Hepatocyte (in vitro differentiated cells): ENCODE measurements at places on chromosomes 1 and 21. TPM values are rescaled to one million over a fixed set of nuclear protein-coding genes. Genes with fewer than 3 reads are reported as not detected.

The KRTAP7-1 gene
- total RNA-seq, result not detected in 2 replicates

The PPIAL4G gene
- total RNA-seq, result 0.07 TPM in 1 of 2 replicates, not detected in the other

The RNU1-3 gene
- under 0.01 TPM in 2 replicates for total RNA-seq

The PCSK9 gene
- 20.3 and 23.5 TPM in 2 replicates for total RNA-seq

DNA sequence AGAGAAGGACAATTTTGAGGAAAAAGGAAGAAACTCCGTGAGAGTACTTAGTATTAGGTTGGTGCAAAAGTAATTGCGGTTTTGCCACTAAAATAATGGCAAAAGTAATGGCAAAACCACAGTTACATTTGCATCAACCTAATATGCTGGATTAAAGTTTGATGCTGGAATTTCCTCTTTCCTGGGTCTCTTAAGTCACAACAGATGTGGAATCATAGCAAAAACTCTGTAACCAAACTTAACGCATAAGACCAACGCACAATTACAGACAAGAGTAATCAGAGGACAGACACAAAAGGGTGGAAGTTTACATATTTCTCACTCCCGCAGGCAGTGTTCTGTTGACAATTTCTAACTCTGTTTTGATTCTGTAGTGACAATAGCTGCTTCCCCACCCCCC is 182.4 kb downstream of the BACH1 start:
- no peaks in the 10 kb centered on the region for H3K36me3 ChIP-seq
- no peak overlapping the region for H3K4me3 ChIP-seq
- H3K27ac ChIP-seq, result no peak overlapping the region

- peaks cover 10% of the 10 kb centered on the region for H3K4me1 ChIP-seq
- no peaks in the 10 kb centered on the region for H3K27me3 ChIP-seq
- no peak overlapping the region for H3K4me3 ChIP-seq
- H3K36me3 ChIP-seq, result no peaks in the 10 kb centered on the region
- H3K27ac ChIP-seq, result peak overlapping the region; percentile 1
- peak; percentile 42 for DNase-seq
These were observed 48.7 kb downstream of the SPAG17 start for GRCh38 chr1:118136187-118136941.

DNA sequence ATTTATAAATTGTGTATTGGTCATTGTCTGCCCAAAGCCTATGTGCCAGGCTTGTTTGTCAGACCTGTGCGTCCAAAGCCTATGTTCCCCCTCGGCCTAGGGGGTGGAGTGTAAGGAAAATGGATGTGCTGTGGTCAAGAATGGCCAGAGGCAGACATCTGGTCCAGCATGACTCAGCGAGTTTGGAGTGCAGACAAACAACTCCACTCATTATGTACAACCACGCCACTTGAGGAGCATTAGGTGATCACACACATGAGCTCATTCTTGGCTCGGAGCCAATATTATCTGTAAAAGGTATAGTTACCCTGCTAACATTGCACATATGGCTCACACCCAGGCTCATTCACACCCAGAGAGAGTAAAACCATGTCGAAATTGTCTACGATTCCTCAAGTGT is 1047.6 kb upstream of the ADGRL4 start:
- H3K36me3 ChIP-seq, result no peaks in the 10 kb centered on the region
- no peak overlapping the region for H3K27ac ChIP-seq
- no peaks in the 10 kb centered on the region for H3K27me3 ChIP-seq
- no peaks in the 10 kb centered on the region for H3K4me1 ChIP-seq
- no peak overlapping the region for H3K4me3 ChIP-seq
- peak; percentile 71 for DNase-seq

GRCh38 chr21:39952265-39952664 is 85.0 kb downstream of the PCP4 start:
- DNase-seq, result no peak
- H3K27me3 ChIP-seq, result peaks cover 5% of the 10 kb centered on the region
- H3K27ac ChIP-seq, result no peak overlapping the region
- H3K4me3 ChIP-seq, result no peak overlapping the region

- no peaks in the 10 kb centered on the region for H3K36me3 ChIP-seq
- peak; percentile 66 for DNase-seq
- H3K27me3 ChIP-seq, result no peaks in the 10 kb centered on the region
- H3K27ac ChIP-seq, result no peak overlapping the region
These were observed 68.3 kb upstream of the TARDBP start for GRCh38 chr1:10943991-10944730.

GRCh38 chr1:35533586-35533985 is 23.6 kb downstream of the KIAA0319L start:
- peaks cover 8% of the 10 kb centered on the region for H3K36me3 ChIP-seq
- H3K4me3 ChIP-seq, result no peak overlapping the region
- no peaks in the 10 kb centered on the region for H3K27me3 ChIP-seq
- no peaks in the 10 kb centered on the region for H3K4me1 ChIP-seq
- no peak overlapping the region for H3K27ac ChIP-seq
- no peak for DNase-seq

DNA sequence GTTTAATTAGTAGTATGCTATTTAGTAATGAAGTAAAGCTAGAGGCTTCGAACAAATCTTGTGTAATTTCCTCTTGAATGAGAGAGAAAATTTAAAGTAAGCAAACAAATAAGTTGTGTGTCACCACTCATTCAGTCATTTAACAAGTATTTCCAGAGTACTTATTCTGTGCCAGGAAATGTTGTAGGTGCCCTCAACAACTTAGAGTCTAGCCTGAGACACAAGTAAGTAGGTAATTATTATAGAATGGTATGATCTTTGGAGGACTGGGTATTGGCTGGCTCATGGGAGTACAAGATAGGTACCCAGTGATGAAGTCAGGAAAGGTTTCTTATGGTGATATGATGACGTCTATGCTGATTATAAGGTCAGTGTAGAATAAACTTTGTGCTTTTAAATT is 17.4 kb upstream of the METTL18 start:
- H3K4me3 ChIP-seq, result no peak overlapping the region
- no peaks in the 10 kb centered on the region for H3K27me3 ChIP-seq
- no peak overlapping the region for H3K27ac ChIP-seq
- no peaks in the 10 kb centered on the region for H3K36me3 ChIP-seq
- DNase-seq, result no peak
- no peaks in the 10 kb centered on the region for H3K4me1 ChIP-seq

- H3K36me3 ChIP-seq, result no peaks in the 10 kb centered on the region
- H3K27ac ChIP-seq, result no peak overlapping the region
- no peak overlapping the region for H3K4me3 ChIP-seq
- no peaks in the 10 kb centered on the region for H3K27me3 ChIP-seq
- DNase-seq, result no peak
- H3K4me1 ChIP-seq, result no peaks in the 10 kb centered on the region
These were observed 26.0 kb downstream of the SERBP1 start for GRCh38 chr1:67404212-67404620.

GRCh38 chr1:225965231-225965630 is 24.2 kb upstream of the LEFTY2 start:
- no peak overlapping the region for H3K4me3 ChIP-seq
- H3K27me3 ChIP-seq, result peaks cover 8% of the 10 kb centered on the region
- no peak for DNase-seq
- no peaks in the 10 kb centered on the region for H3K4me1 ChIP-seq
- H3K27ac ChIP-seq, result no peak overlapping the region

DNA sequence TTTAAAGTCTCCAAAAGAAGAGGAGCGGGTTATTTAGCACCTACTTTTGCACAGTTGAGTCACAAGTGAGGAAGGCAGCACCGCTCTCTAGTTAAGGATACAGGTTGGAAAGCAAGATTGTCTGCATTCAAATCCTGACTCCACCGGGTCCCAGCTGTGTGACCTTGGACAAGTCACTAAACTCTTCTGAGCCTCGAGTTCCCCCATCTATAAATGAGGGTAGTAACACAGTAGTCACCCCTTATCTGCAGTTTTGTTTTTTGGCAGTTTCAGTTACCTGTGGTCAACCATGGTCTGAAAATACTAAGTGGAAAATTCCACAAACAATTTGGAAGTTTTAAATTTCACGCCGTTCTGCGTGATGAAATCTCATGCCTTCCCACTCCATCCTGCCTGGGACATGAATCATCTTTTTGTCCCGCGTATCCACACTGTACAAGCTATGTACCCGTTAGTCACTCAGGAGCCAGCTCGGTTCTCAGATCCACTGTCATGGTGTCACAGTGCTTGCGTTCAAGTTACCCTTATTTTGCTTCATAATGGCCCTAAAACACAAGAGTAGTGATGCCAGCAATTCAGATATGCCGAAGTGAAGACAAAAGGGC is 49.4 kb downstream of the CAPZB start:
- H3K4me1 ChIP-seq, result peaks cover 72% of the 10 kb centered on the region
- DNase-seq, result no peak
- peak overlapping the region; percentile 65 for H3K27ac ChIP-seq
- no peak overlapping the region for H3K4me3 ChIP-seq
- no peaks in the 10 kb centered on the region for H3K36me3 ChIP-seq
- no peaks in the 10 kb centered on the region for H3K27me3 ChIP-seq
